ENCODE measurements at places on chromosomes 6 and 20.

DNA sequence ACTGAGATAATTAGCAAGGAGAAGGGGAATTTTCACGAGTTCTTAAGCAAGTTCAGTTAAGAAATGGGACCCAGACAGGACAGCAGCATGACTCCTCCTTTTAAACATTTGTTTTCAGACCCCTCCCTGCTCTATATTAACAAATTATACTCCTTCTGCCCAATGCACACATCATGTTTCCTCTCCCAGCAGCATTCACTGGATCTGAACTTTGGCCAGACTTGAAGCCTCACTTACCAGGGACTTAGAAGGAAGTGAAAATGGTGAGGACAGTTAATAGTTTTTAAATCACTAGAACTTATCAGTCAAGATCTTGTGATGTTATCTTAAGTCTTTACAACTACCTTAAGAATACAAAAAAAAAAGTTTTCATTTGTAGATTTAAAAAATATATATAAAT is 1174.7 kb upstream of the MAP3K7 start:
- no peak for DNase-seq

- DNase-seq, result no peak
Observed at GRCh38 chr6:46628976-46629375, 23.6 kb downstream of the CYP39A1 start.

DNA sequence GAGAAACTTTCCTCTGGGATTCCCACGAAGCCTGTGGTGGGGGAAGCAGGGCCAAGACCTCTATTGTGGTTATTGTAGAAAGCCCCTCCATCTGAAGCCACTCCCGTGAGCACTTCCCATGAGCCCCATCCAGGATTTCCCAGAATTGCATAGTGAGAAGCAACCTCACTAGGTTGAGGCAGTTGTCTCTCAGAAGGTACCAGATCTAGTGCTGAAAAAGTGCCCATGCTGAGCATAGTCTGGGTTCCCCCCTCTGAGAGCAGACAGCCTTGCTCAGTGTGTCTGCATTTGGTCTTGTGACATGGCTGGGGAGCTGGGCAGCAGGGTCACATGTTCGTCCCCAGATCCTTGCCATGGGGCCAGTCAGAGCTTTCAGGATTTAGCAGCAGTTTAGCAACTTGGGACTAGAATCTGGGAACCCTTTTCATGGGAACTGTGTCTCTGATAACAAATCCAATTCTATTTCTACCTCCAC is 38.6 kb downstream of the SLC9A8 start:
- no peak for DNase-seq

GRCh38 chr6:45454008-45454911 is 76.5 kb upstream of the SUPT3H start:
- no peak for DNase-seq

GRCh38 chr6:142784344-142784743 is 160.6 kb downstream of the HIVEP2 start:
- no peak for DNase-seq

GRCh38 chr6:112269114-112269513 is 14.7 kb upstream of the LAMA4 start:
- DNase-seq, result no peak

- DNase-seq, result no peak
Observed at GRCh38 chr6:107602321-107603005, 112.5 kb downstream of the SOBP start.

GRCh38 chr20:15905661-15906060 is 667.6 kb downstream of the KIF16B start:
- no peak for DNase-seq

GRCh38 chr6:87995461-87995860 is 52.2 kb upstream of the SPACA1 start:
- DNase-seq, result peak; percentile 24

- DNase-seq, result no peak
Observed at GRCh38 chr6:162708971-162709370, 18.6 kb downstream of the PRKN start.

DNA sequence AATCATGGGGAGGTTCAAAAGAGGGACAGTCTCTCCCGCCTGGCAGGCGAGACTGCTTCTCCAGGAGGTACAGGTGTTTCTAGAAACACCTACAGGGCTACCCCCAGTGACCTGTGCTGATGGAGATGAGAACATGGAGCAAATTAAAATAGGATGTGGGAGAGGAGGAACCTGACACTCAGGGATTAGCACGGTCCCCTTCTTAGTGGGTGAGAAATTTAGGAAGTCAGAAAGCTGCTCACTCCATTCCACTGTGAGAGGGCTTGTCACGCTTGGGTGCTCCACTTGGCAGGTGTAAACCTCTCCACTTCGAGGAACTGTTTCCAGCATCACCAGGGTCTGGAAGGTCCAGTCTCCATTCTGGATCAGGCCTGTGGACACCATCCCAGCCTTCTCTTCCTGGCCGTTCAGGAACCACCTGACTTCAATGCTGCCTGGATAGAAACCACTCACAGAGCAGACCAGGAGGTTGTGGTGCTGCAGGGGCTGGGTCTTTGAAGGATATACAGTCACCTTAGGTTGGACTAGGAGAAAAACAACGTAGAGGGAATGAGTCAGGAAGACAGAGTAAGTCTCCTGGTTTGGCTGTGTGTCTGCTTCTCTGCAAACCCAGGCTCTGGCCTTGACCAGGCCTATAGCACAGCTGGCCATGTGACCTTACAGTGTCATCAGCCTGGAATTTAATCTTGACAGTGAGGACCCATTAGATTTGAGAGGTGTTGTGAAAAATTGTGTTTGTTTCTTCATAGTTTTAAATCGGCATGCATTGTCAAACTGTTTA is 8.1 kb downstream of the HLA-DRB1 start:
- no peak for DNase-seq

GRCh38 chr20:43583982-43584432 is 6.7 kb upstream of the IFT52 start:
- no peak for DNase-seq

- peak; percentile 10 for DNase-seq
Observed at GRCh38 chr20:46631874-46632446, 19.3 kb downstream of the SLC13A3 start.

DNA sequence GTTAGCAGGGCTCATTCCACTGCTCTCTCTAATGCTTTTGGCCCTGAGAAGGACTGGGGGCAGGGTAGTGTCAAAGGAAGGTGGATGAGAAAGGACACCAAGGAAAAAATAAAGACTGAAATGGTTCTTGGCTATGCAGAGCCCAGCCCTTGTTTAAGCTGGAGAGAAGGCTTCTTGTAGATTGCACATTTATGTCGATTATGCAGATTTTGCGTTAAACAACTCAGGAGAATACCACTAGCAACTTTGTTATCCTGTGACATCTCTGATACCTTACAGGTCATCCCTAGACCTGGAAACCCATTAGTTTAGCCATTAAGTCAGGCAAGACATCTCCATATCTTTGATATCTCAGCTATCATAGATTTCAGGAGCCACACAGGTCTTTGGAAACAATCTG is 11.1 kb upstream of the IL17F start:
- no peak for DNase-seq

DNA sequence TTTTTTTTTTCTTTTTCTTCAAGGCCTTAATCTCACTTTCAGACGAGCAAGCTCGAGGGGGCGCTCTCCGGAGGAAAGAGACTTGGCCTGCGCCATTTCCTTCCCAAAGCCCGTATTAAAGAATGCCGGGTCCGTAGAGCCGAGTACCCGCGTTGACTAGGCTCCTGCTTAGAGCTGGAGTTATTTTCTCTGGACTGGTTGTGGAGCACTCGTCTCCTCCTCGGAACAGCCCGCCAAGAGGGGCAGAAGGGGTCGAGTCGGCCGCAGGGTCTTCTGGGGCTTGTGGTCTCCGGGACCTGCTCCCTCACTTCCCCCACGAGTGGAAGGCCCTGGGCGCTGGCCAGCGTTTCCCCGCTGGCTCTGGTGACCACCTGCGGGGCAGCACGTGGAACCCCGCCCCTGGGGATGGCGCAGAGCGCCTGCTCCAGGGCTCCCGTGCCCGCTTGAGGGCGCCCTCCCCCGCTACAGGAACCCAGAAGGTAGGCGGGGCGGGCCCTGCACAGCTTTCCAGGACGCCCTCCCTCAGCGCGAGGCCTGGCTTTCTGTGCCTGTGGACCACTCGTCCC is 2.7 kb upstream of the MEI4 start:
- DNase-seq, result peak; percentile 57

DNA sequence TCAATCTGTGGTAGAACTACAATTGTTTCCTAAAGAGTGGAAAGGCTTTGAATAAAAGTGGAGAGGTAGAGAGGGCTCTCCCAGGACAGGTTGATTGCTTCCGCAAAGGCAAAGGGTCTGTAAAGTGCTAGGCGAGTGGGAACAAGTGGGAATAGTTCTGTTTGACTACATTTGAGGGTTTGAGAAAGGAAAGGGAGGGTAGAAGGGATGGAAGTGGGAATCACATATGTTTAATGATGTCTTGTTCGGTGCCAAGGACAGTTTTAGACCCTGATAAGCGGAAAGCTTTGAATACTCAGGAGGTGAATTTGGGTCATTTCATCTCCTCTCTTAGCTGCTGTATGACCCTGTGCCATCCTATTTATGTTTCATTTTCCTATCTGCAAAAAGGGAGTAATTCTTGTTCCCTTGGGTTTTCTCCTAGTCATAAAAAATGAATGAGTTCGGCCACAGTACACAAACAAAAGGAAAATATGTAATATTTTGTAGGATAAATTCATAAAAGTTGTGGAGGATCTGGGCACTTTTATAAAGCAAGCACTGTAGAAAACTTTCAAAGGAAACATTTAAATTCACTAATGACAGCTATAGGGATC is 1.7 kb upstream of the PIM1 start:
- DNase-seq, result no peak

GRCh38 chr6:753486-753885 is 60.5 kb upstream of the EXOC2 start:
- no peak for DNase-seq
